ENCODE measurements at places on chromosomes 12 and 14. TPM values are rescaled to one million over a fixed set of nuclear protein-coding genes. Genes with fewer than 3 reads are reported as not detected.

INHBE gene
- not detected for total RNA-seq

- DNase-seq, result peak; percentile 77
These were observed 168.7 kb upstream of the RPL10L start for GRCh38 chr14:46820291-46820690.

- peak; percentile 81 for DNase-seq
These were observed 210.6 kb downstream of the PHLDA1 start for GRCh38 chr12:75820848-75821578.

LALBA gene
- total RNA-seq, result not detected

- no peak for DNase-seq
These were observed 2.8 kb upstream of the ITGA5 start for GRCh38 chr12:54421879-54422250.

DNA sequence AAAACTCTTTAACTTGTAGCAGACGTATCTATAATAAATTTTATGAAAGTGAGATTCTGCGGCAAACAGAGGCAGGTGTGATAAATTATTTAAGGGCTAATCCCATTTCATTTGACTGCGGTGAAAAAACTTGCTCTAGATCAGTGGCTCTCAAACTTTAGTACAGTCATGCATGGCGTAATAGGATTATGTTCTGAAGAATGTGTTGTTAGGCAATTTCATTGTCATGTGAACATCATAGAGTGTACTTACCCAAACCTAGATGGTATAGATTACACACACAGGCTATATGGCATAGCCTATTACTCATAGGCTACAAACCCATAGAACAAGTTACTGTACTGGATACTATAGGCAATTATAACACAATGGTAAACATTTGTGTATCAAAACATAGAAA, 83.7 kb downstream of the HEATR5A start:
- no peak for DNase-seq

SPTB gene
- total RNA-seq, result 2.5 TPM

- no peak for DNase-seq
These were observed 527.2 kb downstream of the NRXN3 start for GRCh38 chr14:78697341-78697740.

GRCh38 chr12:12891881-12892355, 556 bp downstream of the GPRC5A start:
- no peak for DNase-seq

GRCh38 chr12:98645572-98646067, 530 bp downstream of the APAF1 start:
- DNase-seq, result no peak

GRCh38 chr12:42237853-42238239, 202 bp downstream of the YAF2 start:
- DNase-seq, result no peak

Measured in posterior vena cava (tissue), 2 donors.